SK-MEL-5 (cell line): ENCODE measurements at places on chromosomes 2 and 18. TPM values are rescaled to one million over a fixed set of nuclear protein-coding genes. Genes with fewer than 3 reads are reported as not detected.

SERPINB10 gene
- 1.2 TPM in 1 of 2 replicates, not detected in the other for total RNA-seq

GRHL1 gene
- total RNA-seq: 1.9 and 2.1 TPM in 2 replicates

NMUR1 gene
- total RNA-seq: 0.18 TPM in 1 of 2 replicates, not detected in the other

CD8A gene
- 0.13 and 0.18 TPM in 2 replicates for total RNA-seq

GRCh38 chr18:3830604-3831003 is 380.6 kb downstream of the TGIF1 start:
- no peak for DNase-seq

DNA sequence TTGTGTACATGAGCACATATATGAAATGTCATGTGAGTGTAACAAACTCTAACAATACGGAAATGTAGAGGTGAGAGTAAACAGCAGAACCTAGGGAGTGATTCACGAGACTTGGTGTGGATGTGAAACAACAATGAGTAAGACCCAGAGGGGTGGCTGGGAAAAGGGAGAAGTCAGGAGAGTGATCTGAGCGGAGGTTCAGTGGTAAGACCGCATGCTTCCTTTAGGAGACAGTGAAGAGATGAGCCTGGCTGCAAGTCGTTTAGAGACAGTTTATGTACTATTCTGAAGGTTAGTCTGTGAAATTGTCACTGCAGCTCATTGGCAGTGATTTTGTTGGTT is 150.6 kb downstream of the PRPF40A start:
- no peak for DNase-seq

ATG4B gene
- total RNA-seq: 24.1 and 30.3 TPM in 2 replicates

ALKAL2 gene
- not detected in 2 replicates for total RNA-seq
